ENCODE measurements at places on chromosomes 7 and 10.

GRCh38 chr10:13722747-13723653, 136.2 kb downstream of the PRPF18 start:
- no peak for DNase-seq

GRCh38 chr7:37285706-37286453, 162.8 kb downstream of the ELMO1 start:
- no peak for DNase-seq

GRCh38 chr7:157458254-157458633, 121.4 kb downstream of the DNAJB6 start:
- no peak for DNase-seq

DNA sequence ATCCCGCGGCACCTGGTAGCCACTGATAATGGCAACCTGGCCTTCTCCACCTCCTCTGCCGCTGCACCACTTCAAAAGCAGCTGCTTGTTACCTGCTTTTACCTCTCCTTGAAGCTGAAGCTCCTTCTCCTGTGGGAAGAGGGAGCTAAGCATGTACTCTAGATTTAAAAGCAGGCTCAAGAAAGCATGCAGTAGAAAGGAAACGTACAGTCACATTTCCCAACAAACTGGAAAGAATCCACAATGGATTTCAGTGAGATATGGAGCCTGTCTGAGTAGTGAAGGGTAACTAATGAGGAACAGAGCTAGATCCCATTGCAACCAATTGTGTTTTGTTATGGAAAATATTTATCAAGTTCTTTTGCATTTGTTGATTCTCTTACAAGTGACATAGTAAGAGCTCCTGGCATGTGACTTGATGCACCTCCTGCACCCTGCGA, 457.4 kb upstream of the GALNT17 start:
- DNase-seq, result no peak

DNA sequence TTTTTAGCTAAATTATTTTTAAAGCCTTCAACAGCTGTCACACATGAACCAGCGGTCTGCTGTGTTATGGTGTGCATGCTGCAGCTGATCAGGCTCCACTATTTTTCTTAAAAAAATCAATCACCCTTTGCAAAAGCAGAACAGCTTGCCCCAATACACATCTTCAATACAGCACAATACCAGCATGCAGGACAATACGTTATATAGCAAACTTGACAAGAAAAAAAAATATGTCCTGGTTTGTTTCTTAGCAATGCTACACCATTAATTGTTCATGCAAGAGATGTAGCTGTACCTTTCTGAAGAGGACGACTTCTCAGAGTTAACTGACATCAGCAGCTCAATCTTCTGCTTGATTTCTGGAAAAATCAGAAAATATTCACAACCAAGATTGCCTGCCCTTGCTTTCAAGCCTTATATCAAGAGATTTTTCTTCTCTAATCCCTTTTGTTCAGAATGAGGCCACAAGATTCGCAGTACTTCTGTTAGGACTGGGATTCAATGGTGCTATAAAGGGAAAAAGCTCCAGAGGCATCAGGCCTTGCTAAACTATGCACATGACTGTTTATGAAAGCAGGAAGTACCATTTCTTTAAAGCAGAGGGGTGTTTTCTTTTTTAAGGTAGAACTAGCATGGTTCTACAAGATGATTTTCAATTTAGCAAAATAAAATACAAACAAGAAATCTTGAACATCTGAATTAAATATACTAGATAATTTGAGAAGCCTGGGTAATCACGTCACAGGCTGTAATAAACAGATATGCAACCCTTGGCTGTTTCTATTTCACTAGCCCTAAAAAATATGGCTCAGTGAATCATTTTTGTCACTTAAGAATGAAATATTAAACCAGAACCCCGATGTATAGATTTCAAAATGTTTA, 120.0 kb downstream of the SRPK2 start:
- DNase-seq, result no peak

GRCh38 chr10:34360984-34361383, 454.1 kb downstream of the PARD3 start:
- DNase-seq, result no peak
